ENCODE measurements at places on chromosomes 13 and 19.

DNA sequence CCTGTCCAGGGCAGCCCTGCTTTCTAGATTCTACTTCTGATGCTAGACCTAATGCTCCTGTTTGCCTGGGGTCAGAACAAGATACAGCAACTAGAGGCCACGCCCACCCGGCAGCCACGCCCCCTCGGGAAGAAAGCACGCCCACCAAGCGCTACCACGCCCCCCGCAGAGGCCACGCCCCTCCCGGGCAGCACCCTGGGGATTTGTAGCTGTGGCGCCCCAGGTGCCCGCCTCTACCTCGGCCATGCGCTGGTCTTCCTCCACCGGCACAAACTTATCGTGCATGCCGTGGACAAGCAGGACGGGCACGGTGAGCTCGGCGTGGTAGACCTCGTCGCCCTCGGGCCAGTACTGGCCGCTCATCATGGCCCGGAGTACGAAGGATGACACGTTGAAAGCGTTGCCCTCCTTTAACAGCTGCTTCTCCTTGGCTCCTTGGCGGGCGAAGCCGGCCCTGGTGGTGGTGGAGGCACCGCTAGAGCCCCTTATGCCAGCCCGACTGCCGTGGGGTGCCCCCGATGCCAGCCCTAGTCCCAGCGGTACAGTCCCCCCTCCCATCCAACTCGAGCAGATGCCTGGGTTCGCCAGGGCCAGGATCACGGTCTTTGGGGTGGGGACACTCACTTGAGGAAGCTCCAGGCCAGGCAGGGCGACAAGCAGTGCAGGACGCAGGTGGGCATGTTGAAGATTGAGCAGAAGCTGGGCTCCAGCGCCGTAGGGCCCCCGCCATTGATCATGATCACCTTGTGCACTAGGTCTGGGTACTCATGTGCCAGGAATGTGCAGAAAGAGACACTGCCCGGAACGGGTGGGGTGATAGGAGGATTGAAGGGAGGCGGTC, 9.0 kb downstream of the ABHD8 start:
- peak; percentile 53 for DNase-seq

- DNase-seq = no peak
These were observed 5.3 kb upstream of the CCNP start for GRCh38 chr19:40231544-40232424.

GRCh38 chr19:3304871-3305423, 61.4 kb upstream of the NFIC start:
- DNase-seq = peak; percentile 87

DNA sequence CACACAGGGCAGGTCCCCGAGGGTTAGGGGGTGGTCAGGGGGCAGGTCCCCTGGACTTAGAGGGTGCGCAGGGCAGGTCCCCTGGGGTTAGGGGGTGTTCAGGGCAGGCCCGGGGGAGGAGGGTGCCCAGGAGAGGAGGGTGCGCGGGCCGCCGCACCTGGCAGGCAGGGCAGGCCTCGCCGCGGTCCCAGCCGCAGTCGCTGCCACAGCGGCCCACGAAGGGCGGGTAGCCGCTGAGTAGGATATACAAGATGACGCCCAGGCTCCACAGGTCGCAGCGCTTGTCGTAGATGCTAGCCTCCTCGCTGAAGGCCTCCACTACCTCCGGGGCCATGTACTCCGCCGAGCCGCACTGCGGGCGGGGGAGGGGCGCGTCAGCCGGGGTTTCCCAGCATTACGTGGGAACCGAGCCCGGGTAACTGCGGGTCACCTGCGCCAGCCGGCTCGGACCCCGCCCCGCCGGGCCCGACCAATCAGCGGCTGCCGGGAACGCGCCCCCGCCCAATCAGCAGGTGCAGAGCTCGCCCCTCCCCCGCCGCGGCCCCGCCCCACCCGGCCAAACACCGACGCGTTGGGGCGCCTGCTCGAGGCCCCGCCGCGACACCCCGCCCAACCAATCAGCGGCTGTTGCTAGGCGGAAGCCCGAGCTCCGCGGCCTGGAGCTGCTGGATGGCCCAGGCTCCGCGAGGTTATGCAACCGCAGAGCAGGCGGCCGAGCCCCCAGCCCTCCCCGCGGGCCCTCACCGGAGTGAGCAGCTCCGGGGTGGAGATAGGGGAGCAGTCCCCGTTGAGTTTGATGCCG, 9.2 kb downstream of the MKNK2 start:
- DNase-seq = peak; percentile 100

- peak; percentile 94 for DNase-seq
These were observed at the start of gene ZNF296 for GRCh38 chr19:45076029-45076850. Gene ZNF296 (minus strand): TSS chr19:45076478. CDS start chr19:45076373, 105 bp downstream.

GRCh38 chr13:51885651-51886050, 23.9 kb downstream of the CCDC70 start:
- DNase-seq = no peak

DNA sequence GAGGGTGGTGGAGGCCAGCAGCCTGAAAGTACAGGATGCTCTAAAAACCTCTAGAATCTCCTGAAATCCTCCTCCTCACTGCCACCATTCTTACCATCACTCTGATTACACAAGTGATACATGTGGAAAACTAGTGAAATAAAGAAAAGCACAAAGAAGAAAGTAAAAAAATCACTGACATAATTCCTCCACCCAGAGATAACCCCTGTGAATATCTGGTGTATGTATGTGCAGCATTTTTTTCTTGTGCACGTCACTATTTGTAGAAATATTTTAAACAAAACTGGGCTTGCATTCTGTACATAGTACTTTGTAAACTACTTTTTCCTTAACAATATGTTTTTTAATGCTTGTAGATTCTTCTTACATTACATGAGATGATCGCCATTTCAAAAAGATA, 73.2 kb downstream of the CDADC1 start:
- no peak for DNase-seq

DNA sequence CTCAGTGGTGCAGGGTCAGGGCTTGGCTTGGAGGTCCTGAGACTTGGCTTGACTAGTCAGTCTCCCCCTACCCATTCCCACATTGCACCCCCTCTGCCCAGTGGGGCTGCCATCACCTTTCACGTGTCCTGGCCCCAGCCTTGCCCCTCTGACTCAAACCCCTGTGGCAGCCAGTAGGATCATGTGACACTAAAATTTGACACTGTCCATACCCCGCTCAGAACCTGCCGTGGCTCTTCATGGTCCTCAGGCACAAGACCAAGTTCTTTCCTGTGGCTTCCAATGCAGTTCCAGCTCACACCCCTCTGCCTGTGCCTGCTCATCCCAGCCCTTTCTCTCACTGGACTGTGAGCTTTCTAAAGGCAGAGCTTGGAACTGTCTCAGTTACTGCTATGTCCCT, 2.2 kb downstream of the PSMD8 start:
- no peak for DNase-seq

DNA sequence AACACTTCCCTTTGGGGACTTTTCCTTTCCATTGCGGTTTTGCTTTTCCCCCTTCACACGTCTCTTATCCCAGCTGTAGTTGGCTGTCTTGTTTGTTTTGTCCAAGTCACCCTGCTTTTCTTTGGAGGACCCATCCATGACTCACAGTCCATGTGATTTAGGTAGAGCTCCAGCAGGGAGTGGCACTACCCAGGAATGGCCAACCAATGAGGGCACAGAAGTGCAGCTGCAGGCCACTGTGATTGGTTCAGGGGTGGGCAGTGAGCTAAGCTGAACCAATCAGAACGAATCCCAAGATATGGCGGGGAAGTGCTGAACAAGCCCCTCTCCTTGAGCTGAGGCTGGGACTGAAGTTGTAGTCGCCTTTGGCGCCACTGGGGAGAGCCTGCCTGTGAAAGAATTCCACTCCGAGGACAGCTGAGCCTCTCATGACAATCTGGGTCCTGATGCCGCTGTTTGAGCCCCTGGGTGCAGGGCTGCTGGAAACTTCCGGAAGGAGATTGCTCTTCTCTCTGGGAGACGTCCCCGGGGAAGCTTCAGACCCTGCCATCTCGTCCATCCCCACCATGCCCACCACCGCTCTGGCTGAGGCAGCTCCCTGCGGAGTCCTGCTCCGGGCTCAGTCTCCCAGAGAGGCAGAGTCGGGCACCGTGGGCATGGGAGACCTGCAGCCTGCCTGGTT, 62.9 kb upstream of the URI1 start:
- peak; percentile 38 for DNase-seq

DNA sequence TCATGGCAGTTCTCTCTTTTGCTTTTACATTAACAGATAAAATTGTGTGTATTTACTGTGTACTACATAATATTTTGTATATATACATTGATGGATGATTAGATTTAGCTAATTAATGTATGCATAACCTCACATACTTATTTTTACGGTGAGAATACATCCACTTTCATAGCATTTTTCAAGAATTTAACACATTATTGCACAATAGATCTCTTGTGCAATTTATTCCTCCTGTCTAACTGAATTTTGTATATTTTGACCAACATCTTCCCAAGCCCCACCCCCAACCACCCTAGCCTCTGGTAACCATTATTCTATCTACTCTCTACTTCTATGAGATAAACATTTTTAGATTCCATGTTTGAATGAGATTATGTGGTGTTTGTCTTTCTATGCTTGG, 194.7 kb downstream of the RBM26 start:
- DNase-seq = no peak

GRCh38 chr19:28489126-28489660, 723.8 kb downstream of the UQCRFS1 start:
- DNase-seq = no peak

- no peak for DNase-seq
These were observed 697.0 kb downstream of the LIG4 start for GRCh38 chr13:107518292-107518691.

DNA sequence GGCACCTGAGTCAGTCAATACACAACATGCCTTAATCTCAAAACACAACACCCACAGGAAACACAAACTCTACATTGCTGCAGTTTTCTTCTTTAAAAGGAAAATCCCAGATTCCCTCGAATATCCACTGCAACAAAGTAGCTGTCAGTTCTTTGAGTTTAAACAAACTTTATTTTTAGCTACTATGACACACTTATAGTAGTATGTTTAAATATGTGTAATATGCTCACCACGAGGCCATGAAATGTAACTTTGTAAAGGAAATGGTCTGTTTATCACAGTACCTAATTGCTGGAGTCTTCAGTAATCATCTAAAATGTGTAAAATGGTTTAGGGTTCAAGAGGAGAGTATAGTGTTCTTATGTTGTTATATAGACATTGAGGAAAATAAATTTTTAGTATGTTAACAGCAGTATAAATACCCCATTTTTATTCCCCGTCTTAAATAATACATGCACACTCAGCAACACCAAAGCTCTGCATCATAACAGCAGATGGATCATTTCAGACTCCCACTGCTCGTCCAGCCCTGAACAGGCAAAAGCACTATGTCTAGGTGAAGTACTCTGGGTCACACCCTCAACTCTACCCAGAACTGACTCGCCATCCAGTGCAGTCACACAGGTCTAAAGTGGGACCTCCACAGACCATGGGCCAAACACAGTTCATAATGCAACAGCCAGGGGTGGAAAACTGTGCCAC, 20.6 kb downstream of the TUBGCP3 start:
- no peak for DNase-seq

DNA sequence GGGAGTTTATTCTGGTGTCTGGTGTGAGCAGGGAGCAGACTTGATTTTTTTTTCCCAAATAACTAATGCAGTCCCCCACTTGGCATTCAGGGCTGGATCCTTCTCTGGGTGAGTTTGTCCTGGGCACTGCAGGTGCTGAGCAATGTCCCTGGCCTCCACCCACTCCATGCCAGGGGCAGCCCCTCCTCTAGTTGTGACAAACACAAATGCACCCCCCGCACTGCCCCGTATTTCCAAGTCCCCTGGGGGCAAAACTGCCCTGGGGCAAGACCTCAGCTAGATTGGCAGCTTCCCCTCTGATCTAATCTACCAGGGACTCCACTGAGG, 6.4 kb downstream of the MOB3A start:
- no peak for DNase-seq

DNA sequence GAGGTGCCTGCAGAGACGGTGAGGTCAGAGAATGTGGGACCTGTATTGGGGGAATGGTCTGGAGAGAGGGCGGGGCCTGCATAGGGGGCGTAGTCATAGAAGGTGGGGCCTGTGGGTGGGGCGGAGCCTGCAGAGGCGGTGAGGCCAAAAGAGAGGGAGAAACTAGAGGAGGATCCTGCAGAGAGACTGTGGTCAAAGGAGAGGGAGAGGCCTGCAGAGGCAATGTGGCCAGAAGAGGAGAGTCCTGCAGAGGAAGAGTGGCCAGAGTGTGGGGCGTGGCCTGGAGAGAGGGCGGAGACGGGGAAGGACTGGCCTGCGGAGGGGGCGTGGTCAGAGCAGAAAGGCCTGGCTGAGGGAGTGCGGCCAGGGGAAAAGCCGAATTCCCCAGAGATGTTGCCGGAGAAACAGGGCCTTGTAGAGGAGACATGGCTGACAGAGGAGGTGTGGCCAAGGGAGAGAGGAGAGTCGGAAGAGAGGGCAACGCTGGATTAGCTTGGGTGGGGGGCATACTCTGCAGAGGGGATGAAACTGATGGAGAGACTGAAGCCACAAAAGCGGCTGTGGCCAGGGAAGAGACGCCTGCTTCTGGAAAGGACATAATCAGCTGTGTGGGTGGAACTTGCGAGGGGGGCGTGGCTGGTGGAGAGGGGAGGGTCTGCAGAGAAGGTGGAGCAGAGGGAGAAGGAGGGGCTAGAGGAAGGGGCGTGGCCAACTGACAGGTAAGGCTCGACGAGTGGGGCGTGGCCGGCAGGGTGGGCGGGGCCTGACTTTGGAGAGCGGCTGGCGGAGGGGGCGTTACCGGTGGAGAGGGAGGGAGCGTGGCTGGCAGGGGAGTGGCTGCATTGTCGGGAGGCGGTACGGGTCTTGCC, 2.5 kb downstream of the PRR36 start:
- peak; percentile 85 for DNase-seq

- DNase-seq = no peak
These were observed 3.0 kb downstream of the DZIP1 start for GRCh38 chr13:95641291-95642027.
